IPS DF 6.9 (cell line): ENCODE measurements at places on chromosomes 2 and 18.

- peak within 1 kb of the TSS; percentile 58; the same call in 1 of the 2 replicates for H3K4me3 ChIP-seq
- DNase-seq, result no peak
- peaks cover 15% of the 10 kb centered on the region for H3K27me3 ChIP-seq
- no peaks in the 10 kb centered on the region; the same call in 1 of the 2 replicates for H3K36me3 ChIP-seq
- H3K4me1 ChIP-seq, result peaks cover 10% of the 10 kb centered on the region; the same call in 1 of the 2 replicates
- no peak within 1 kb of the TSS for H3K27ac ChIP-seq
These were observed at the start of gene KCNF1 for GRCh38 chr2:10911291-10912075. Gene KCNF1 (plus strand): TSS chr2:10911934. CDS start chr2:10912427, 493 bp downstream.

- no peak overlapping the region for H3K27ac ChIP-seq
- no peak overlapping the region for H3K4me3 ChIP-seq
- DNase-seq, result no peak
- no peaks in the 10 kb centered on the region for H3K4me1 ChIP-seq
- no peaks in the 10 kb centered on the region for H3K27me3 ChIP-seq
These were observed 115.1 kb upstream of the REG3G start for GRCh38 chr2:78910376-78910775.

GRCh38 chr18:77043541-77044280, 88.9 kb downstream of the MBP start:
- H3K4me3 ChIP-seq, result no peak overlapping the region
- no peak for DNase-seq
- no peaks in the 10 kb centered on the region for H3K27me3 ChIP-seq

- no peaks in the 10 kb centered on the region for H3K27me3 ChIP-seq
- no peaks in the 10 kb centered on the region for H3K36me3 ChIP-seq
- H3K4me3 ChIP-seq, result no peak overlapping the region
- no peak for DNase-seq
- H3K27ac ChIP-seq, result no peak overlapping the region
These were observed 66.5 kb downstream of the CAB39 start for GRCh38 chr2:230779126-230779525.

DNA sequence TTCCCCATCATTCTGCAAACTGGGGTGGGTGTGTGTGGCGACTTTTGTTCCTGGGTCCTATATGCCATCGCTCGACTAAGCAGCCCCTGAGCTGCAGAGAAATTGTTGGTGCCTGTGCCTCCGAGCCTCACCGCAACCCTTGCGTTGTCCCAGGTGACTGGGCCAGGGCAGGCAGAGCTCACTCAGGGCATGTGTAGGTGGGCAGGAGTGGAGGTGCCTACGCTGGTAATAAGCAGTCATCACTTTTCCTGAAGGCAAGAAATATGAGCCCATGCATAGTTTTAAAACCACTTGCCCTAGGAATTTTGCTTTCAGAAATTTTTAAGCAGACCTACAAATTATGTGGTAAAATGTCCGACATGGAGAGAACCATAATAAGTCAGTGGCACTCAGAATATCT, 197.8 kb downstream of the SMAD7 start:
- no peaks in the 10 kb centered on the region for H3K27me3 ChIP-seq
- H3K36me3 ChIP-seq, result peaks cover under 1% of the 10 kb centered on the region; the same call in 1 of the 2 replicates
- DNase-seq, result no peak

GRCh38 chr18:45059695-45060094, 379.0 kb downstream of the SETBP1 start:
- no peaks in the 10 kb centered on the region for H3K27me3 ChIP-seq
- H3K36me3 ChIP-seq, result no peaks in the 10 kb centered on the region
- no peak overlapping the region for H3K4me3 ChIP-seq

- H3K4me1 ChIP-seq, result no peaks in the 10 kb centered on the region
- H3K27me3 ChIP-seq, result no peaks in the 10 kb centered on the region
- H3K27ac ChIP-seq, result no peak overlapping the region
- no peak for DNase-seq
- no peaks in the 10 kb centered on the region for H3K36me3 ChIP-seq
These were observed 116.5 kb downstream of the GALR1 start for GRCh38 chr18:77366067-77366719.

GRCh38 chr2:178114462-178114861, 2.2 kb downstream of the RBM45 start:
- no peak for DNase-seq
- no peaks in the 10 kb centered on the region for H3K4me1 ChIP-seq
- H3K27me3 ChIP-seq, result no peaks in the 10 kb centered on the region
- no peaks in the 10 kb centered on the region for H3K36me3 ChIP-seq
- no peak overlapping the region for H3K27ac ChIP-seq

GRCh38 chr2:54665436-54665856, 58.0 kb upstream of the EML6 start:
- peaks cover 38% of the 10 kb centered on the region; the same call in 1 of the 2 replicates for H3K36me3 ChIP-seq
- H3K4me1 ChIP-seq, result no peaks in the 10 kb centered on the region
- H3K27ac ChIP-seq, result no peak overlapping the region
- peak; percentile 60 for DNase-seq

DNA sequence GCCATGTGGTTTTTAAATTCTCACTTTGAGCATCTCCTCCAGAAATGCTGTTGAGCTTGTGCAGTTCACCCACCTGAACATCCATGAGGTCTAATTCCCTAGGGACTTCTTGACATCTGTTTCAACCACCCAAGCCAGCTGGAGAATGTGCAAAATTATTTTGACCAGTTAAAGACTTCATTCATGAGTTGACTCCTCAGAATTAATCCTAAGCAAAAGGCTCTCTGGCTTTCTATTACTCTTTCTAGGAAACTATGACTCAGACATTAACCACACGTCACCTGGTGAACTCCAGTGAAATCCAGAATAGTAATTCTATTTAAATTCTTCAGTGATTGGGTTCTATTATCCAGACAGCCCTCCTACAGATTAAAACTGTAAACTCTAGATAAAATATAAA, 247.5 kb downstream of the NBAS start:
- no peaks in the 10 kb centered on the region for H3K27me3 ChIP-seq
- H3K36me3 ChIP-seq, result no peaks in the 10 kb centered on the region
- no peak overlapping the region for H3K4me3 ChIP-seq

GRCh38 chr2:55420439-55420725, 726 bp upstream of the CCDC88A start:
- H3K27me3 ChIP-seq, result no peaks in the 10 kb centered on the region
- H3K27ac ChIP-seq, result no peak overlapping the region
- no peak for DNase-seq
- H3K36me3 ChIP-seq, result no peaks in the 10 kb centered on the region
- peak overlapping the region; percentile 58; the same call in 1 of the 2 replicates for H3K4me3 ChIP-seq
- H3K4me1 ChIP-seq, result no peaks in the 10 kb centered on the region

GRCh38 chr2:192043216-192043870, 151.4 kb downstream of the TMEFF2 start:
- DNase-seq, result no peak
- H3K4me3 ChIP-seq, result no peak overlapping the region
- H3K36me3 ChIP-seq, result no peaks in the 10 kb centered on the region
- no peaks in the 10 kb centered on the region for H3K27me3 ChIP-seq
- H3K27ac ChIP-seq, result no peak overlapping the region
- H3K4me1 ChIP-seq, result no peaks in the 10 kb centered on the region

GRCh38 chr2:152432206-152432653, 97.3 kb downstream of the FMNL2 start:
- no peak overlapping the region for H3K27ac ChIP-seq
- H3K27me3 ChIP-seq, result no peaks in the 10 kb centered on the region
- no peaks in the 10 kb centered on the region for H3K36me3 ChIP-seq
- peaks cover 5% of the 10 kb centered on the region; the same call in 1 of the 2 replicates for H3K4me1 ChIP-seq
- H3K4me3 ChIP-seq, result no peak overlapping the region
- no peak for DNase-seq

DNA sequence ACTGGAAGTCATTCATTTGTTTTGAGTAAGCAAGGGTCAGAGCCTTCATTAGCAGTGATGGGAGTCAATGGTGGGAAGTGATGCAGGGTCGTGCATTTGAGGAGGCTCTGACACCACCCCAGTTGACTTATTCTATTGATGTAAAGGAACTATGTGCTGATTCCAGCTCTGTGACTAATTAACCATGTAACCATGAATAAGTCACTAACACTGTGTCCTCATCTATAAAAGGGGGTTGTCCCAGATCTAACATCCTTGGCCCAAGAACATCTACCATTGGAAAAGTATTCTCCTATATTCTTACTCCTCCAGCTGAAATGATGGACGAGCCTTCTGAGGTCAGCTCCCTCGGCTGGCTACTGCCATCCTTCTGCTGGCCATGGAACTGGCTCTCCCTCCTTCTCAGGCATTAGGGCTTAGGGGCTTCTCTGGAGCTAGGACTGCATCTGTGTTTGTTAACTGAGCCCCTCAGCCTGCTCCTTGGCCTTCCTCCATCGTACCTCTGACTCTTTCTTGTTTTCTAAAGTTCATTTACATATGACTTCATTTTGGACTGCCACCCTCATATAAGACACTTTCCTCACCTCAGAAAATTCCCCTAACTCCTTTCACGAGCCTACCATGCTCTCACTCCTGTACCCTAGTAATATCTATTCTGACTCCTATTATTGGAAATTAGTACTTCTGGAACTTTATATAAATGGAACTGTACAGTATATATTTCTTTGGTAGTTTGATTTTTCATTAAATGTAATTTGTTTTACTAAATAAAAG, 115.5 kb downstream of the KCTD1 start:
- no peak overlapping the region for H3K4me3 ChIP-seq
- H3K27ac ChIP-seq, result no peak overlapping the region
- H3K4me1 ChIP-seq, result peaks cover 3% of the 10 kb centered on the region; the same call in 1 of the 2 replicates
- H3K36me3 ChIP-seq, result no peaks in the 10 kb centered on the region
- DNase-seq, result no peak

- no peak overlapping the region for H3K4me3 ChIP-seq
- H3K4me1 ChIP-seq, result no peaks in the 10 kb centered on the region; the same call in 1 of the 2 replicates
- no peaks in the 10 kb centered on the region for H3K27me3 ChIP-seq
- DNase-seq, result no peak
- H3K36me3 ChIP-seq, result no peaks in the 10 kb centered on the region
These were observed 15.4 kb downstream of the FBXO15 start for GRCh38 chr18:74132201-74132600.

GRCh38 chr2:237156857-237157779, 71.4 kb downstream of the COPS8 start:
- no peak for DNase-seq
- H3K27me3 ChIP-seq, result no peaks in the 10 kb centered on the region
- no peaks in the 10 kb centered on the region for H3K36me3 ChIP-seq
- no peak overlapping the region for H3K4me3 ChIP-seq

- peaks cover 11% of the 10 kb centered on the region for H3K4me1 ChIP-seq
- DNase-seq, result no peak
- no peak overlapping the region for H3K27ac ChIP-seq
These were observed 19.5 kb downstream of the INPP4A start for GRCh38 chr2:98463988-98464771.

GRCh38 chr2:241648453-241648852, 11.0 kb downstream of the ATG4B start:
- H3K27ac ChIP-seq, result no peak overlapping the region
- H3K36me3 ChIP-seq, result peaks cover 15% of the 10 kb centered on the region
- 0 out of 2 replicates have a peak, but pooled peaks cover 2% of the 10 kb centered on the region for H3K4me1 ChIP-seq
- no peak overlapping the region for H3K4me3 ChIP-seq
- no peak for DNase-seq
- H3K27me3 ChIP-seq, result no peaks in the 10 kb centered on the region

DNA sequence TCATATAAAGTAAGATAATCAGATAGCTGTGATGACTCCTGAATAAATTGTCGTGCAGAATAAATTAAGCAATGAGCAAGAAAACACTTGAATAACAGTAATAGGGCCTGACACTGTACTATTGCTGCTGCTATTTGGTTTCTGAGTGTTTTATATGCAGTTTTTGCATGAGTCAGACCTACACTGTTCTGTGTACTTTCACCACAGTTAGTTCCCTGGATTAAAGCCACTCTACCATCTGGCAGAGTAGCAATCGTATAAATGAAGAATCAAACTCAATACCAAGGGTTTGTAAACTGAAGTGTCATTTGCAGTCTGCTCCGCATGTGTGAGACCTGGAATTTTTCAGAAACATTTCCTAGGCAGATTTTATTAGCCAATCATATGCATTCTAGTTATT, 398.6 kb upstream of the CDH7 start:
- no peak overlapping the region for H3K4me3 ChIP-seq
- no peaks in the 10 kb centered on the region for H3K27me3 ChIP-seq
- DNase-seq, result no peak
- H3K4me1 ChIP-seq, result no peaks in the 10 kb centered on the region

- H3K4me3 ChIP-seq, result no peak overlapping the region
- H3K36me3 ChIP-seq, result no peaks in the 10 kb centered on the region
- H3K27ac ChIP-seq, result no peak overlapping the region
- no peaks in the 10 kb centered on the region; the same call in 1 of the 2 replicates for H3K27me3 ChIP-seq
- no peaks in the 10 kb centered on the region for H3K4me1 ChIP-seq
These were observed 88.8 kb downstream of the ACTR3 start for GRCh38 chr2:113978524-113979190.
